ENCODE measurements at places on chromosomes 3 and 15.
A peak's percentile ranks its signal among the peaks of the same experiment; 100 is the strongest.

DNA sequence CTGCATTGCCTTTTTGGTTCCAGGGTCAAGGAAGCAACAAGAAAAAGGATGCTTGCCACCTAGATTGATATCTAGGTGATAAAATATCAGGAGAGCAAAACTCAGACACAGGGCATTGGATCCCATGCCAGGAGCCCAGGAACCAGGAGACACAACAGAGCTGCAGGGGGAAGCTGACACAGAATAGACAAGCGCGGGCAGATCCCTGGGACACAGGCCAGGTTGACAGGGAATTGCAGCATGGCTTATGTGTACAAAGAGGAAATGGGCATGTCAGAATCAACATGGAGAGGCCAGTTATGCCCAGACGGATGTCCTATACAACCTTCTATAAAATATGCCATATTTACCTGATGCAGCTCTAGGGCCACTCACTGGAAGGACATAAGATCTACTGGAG is 84.2 kb downstream of the SEMA6D start:
- H3K4me3 ChIP-seq = no peak overlapping the region
- no peak overlapping the region for H3K27ac ChIP-seq
- H3K4me1 ChIP-seq = no peaks in the 10 kb centered on the region
- no peak for DNase-seq
- no peaks in the 10 kb centered on the region for H3K27me3 ChIP-seq

- no peaks in the 10 kb centered on the region for H3K4me1 ChIP-seq
- H3K27me3 ChIP-seq = peaks cover 8% of the 10 kb centered on the region
- no peak overlapping the region for H3K4me3 ChIP-seq
- no peak overlapping the region for H3K27ac ChIP-seq
- no peak for DNase-seq
Observed at GRCh38 chr15:39391230-39391629, 189.6 kb upstream of the THBS1 start.

DNA sequence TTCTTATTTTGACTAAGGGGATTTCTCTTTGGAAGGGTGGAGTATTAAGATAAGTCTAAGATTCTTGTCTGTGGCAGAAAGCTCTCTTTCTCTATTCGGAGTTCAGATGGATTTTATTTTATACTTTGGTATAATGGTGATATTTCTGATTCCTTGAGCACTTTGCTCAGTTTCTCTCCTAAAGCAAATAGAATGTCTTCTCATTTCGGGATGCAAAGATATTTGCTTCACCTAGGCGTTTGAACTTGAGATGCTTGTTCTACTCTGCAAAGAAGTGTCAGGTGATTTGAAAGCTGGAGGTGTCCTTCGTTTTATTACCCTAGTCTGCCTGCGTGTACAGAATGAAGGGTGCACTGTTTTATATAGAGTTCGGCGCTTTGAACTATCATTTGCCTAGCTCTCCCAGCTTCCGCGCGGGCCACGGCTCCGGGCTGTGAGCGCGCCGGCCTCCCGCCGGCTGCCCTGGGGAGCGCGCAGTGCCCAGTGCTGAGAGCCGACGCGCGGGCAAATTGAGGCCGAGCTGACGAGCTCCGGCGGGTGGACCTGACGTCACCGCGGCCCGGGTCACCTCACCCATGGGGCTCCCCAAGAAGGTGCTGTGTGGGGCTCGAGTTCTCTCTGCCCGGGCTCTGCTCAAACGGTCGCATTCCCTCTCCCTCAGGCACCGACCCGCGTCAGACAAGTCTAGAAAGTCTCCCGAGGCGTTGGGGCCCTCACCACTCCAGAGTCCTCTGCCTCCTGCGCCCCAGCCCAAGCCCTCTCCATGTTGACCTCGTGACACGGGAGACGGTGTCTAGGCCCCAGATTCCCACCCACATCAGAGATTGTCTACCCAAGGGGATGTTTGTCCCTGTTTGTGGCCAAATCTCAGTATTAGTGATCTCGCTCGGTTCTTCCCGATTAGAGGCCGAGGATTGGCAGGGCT is 7.5 kb downstream of the SOX2 start:
- DNase-seq = no peak
- H3K27ac ChIP-seq = no peak overlapping the region
- H3K4me1 ChIP-seq = no peaks in the 10 kb centered on the region
- H3K4me3 ChIP-seq = no peak overlapping the region
- H3K36me3 ChIP-seq = peaks cover under 1% of the 10 kb centered on the region

DNA sequence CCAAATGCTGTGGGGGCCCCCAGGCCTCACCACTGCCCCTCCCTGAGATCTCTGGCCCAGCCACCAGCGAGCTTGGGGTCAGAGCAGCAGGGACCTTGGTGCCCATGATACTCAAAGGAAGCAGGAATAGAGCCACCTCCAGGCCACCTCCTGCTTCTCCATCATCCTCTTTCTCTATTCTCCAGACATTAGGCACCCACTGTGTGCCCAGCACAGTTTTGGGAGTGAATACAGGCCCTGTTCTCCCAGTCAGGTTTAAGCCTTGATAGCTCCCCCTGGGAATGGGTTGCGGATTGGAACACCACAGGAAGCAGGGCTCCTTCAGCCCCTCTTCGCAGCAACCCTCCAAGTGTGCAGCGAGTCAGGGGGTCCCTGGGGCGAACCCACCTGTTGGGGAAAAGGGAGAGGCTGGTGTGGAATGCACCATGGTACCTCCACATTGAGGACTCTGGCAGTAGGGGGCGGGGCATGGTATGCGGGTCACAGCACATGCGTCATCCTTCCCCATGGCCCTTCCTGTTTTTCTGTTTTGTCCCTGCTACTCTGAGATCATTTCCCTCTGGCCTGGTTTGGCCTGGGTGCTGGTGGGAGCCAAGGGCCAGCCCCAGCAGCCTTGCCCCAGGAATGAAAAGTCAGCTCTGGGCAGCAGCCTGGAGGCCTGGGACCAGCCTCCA is 14.2 kb upstream of the SEMA3B start:
- H3K27ac ChIP-seq = no peak overlapping the region
- H3K36me3 ChIP-seq = peaks cover 39% of the 10 kb centered on the region
- H3K4me3 ChIP-seq = no peak overlapping the region
- no peaks in the 10 kb centered on the region for H3K27me3 ChIP-seq
- H3K4me1 ChIP-seq = peaks cover 12% of the 10 kb centered on the region

DNA sequence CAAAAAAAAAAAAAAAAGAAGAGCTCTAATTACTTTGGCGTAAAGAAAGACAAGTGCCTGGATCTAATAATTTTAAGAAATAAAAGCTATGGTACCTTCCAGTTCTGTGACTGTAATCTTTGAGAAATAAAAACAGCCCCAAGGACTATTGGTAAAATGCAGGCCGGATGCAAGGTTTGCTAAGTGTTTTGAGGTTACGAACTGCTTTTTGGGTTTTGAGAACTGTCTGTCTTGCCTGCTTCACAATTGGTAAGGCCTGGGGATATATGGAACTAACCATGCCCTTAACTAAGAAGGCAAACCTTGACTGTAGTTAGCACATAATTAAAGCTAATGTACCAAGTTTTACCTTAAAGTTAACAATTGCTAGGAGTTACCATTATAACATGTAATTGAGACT is 388.4 kb upstream of the CBLB start:
- H3K27ac ChIP-seq = peak overlapping the region; percentile 52
- peaks cover 4% of the 10 kb centered on the region for H3K4me1 ChIP-seq
- DNase-seq = no peak
- no peak overlapping the region for H3K4me3 ChIP-seq
- H3K36me3 ChIP-seq = peaks cover 6% of the 10 kb centered on the region
- no peaks in the 10 kb centered on the region for H3K27me3 ChIP-seq

DNA sequence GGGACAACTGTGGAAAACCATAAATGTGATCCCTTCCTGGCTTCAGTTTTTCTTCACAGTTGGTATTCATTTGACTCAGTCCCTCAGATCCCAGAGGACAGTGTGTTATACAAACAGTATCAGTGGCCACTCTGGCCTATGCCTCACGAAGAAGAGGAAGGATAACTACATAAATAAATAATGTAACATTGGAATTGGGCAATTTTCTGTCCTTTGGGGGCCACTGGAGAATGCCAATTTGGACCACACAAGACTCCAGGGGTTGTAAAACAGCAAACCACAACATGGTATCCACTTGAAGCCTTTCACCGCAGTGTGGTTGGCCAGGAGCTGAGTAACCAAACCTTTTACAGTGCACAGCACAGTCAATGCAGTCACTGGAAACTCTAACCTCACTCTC is 1077.0 kb downstream of the ROBO2 start:
- H3K4me3 ChIP-seq = no peak overlapping the region
- H3K36me3 ChIP-seq = no peaks in the 10 kb centered on the region
- H3K4me1 ChIP-seq = no peaks in the 10 kb centered on the region
- no peak for DNase-seq

- H3K27ac ChIP-seq = no peak overlapping the region
- peak; percentile 33 for DNase-seq
- no peaks in the 10 kb centered on the region for H3K27me3 ChIP-seq
Observed at GRCh38 chr3:184864000-184864399, 52.0 kb downstream of the VPS8 start.

GRCh38 chr3:11619946-11620652 is 23.6 kb downstream of the VGLL4 start:
- DNase-seq = no peak
- H3K4me3 ChIP-seq = no peak overlapping the region
- no peaks in the 10 kb centered on the region for H3K27me3 ChIP-seq
- H3K36me3 ChIP-seq = peaks cover 16% of the 10 kb centered on the region
- no peak overlapping the region for H3K27ac ChIP-seq
- peaks cover 57% of the 10 kb centered on the region for H3K4me1 ChIP-seq

DNA sequence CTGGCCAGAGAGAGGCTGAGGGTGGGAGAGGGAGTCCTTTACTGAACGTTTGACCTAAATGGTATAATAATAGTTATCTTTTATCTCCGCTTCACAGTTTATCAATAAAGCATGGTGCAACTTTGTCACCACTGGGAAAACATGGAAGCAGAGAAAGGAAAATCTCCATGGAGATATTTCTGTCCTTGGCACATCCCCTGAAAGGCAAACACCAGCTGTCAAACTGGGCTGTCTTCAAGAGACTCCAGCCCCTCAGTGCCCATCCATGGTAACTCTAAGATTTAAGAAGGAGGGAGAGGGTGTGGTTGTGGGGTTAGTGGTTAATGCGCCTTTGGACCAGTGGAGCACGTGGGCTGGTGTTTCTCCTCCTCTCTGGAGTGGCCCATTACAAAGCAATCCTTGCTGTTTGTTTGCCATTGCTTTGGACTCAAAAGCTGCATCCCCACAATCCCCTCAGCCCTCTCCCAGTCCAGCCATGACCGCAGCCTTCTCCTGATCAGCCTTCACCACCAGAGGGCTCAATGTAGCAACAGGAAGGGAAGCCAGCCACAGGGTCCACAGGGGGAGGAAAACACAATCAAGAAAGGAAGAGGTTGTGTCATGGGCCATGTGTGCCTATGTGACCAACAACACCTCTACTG is 38.2 kb upstream of the FAM174B start:
- no peaks in the 10 kb centered on the region for H3K4me1 ChIP-seq
- no peaks in the 10 kb centered on the region for H3K36me3 ChIP-seq
- no peak overlapping the region for H3K4me3 ChIP-seq

- peaks cover 1% of the 10 kb centered on the region for H3K4me1 ChIP-seq
- H3K4me3 ChIP-seq = no peak overlapping the region
- no peak overlapping the region for H3K27ac ChIP-seq
- no peaks in the 10 kb centered on the region for H3K27me3 ChIP-seq
- no peak for DNase-seq
Observed at GRCh38 chr3:45541326-45542321, 52.9 kb upstream of the LIMD1 start.

DNA sequence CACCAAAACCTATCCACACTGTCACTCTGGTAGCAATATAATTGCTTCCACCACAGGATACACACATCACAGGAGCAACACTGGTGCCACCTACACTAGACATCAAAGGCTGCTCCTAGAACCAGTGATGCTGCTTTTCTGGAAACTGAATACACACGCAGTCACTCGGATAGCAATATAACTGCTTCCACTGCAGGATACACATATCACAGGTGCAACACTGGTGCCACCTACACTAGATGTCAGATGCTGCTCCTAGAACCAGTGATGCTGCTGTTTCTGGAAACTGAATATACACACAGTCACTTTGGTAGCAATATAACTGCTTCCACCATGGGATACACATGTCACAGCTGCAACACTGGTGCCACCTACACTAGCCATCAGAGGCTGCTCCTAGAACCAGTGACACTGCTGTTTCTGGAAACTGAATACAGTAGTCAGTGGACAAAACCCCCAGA is 6.9 kb upstream of the TNFSF10 start:
- DNase-seq = no peak
- H3K36me3 ChIP-seq = peaks cover 1% of the 10 kb centered on the region
- H3K27ac ChIP-seq = peak overlapping the region; percentile 97
- peaks cover 48% of the 10 kb centered on the region for H3K4me1 ChIP-seq
- no peaks in the 10 kb centered on the region for H3K27me3 ChIP-seq

- no peak overlapping the region for H3K27ac ChIP-seq
- no peak overlapping the region for H3K4me3 ChIP-seq
- no peak for DNase-seq
- no peaks in the 10 kb centered on the region for H3K4me1 ChIP-seq
Observed at GRCh38 chr3:86867982-86868381, 123.0 kb downstream of the VGLL3 start.

- peaks cover 48% of the 10 kb centered on the region for H3K4me1 ChIP-seq
- DNase-seq = peak; percentile 88
- peak overlapping the region; percentile 79 for H3K27ac ChIP-seq
Observed at GRCh38 chr15:60590935-60591495, 112.1 kb upstream of the ICE2 start.

DNA sequence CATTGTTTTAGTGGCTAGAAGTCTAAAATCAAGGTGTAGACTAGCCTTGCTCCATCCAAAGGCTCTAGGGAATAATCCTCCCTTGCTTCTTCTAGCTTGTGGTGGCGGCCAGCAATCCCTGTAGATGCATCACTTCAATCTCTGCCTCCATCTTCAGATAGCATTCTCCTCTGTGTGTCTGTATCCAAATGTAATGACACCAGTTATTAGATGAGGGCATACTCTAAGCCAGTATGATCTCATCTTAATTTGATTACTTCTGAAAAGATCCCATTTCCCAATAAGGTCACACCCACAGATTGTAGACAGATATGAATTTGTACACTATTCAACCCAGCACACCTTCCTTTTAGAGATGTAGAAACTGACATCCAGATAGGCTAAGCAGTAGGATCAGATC is 334.5 kb upstream of the KCNMB2 start:
- DNase-seq = no peak
- H3K4me3 ChIP-seq = no peak overlapping the region
- H3K4me1 ChIP-seq = no peaks in the 10 kb centered on the region
- H3K27me3 ChIP-seq = no peaks in the 10 kb centered on the region

DNA sequence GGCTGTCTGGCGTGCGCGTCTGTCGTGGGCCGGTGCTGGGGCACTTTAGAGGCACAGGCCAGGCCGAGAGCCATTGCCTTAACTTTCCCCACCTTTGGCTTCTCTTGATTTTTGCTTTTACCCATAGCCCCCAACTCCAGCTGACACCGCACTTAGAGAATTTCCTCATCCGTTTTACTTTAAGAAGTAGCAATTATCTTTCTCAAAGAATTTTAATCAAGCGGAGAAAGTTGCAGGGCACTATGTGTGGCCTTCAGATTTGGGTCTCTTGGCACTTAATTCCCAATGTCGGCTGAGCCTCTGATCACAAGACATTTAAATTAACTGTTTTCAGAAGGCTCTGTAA is 1.2 kb downstream of the ALDH1A3 start:
- no peak for DNase-seq
- no peaks in the 10 kb centered on the region for H3K36me3 ChIP-seq
- H3K27me3 ChIP-seq = peaks cover 76% of the 10 kb centered on the region
- peaks cover 4% of the 10 kb centered on the region for H3K4me1 ChIP-seq
- no peak overlapping the region for H3K27ac ChIP-seq
- peak overlapping the region; percentile 48 for H3K4me3 ChIP-seq

GRCh38 chr3:25125201-25125600 is 302.9 kb upstream of the RARB start:
- no peaks in the 10 kb centered on the region for H3K27me3 ChIP-seq
- no peaks in the 10 kb centered on the region for H3K36me3 ChIP-seq
- DNase-seq = no peak
- H3K4me1 ChIP-seq = no peaks in the 10 kb centered on the region

Measured in activated CD4-positive, alpha-beta T cell treated with anti-CD3 and anti-CD28 coated beads, Interleukin-2, amount 10 ng/mL, durations not matched to agents 24 days and 14 days (primary cell).